Memory B cell (primary cell): ENCODE measurements at places on chromosomes 7 and 10.

GRCh38 chr7:94178230-94178629, 174.1 kb upstream of the BET1 start:
- DNase-seq, result no peak

DNA sequence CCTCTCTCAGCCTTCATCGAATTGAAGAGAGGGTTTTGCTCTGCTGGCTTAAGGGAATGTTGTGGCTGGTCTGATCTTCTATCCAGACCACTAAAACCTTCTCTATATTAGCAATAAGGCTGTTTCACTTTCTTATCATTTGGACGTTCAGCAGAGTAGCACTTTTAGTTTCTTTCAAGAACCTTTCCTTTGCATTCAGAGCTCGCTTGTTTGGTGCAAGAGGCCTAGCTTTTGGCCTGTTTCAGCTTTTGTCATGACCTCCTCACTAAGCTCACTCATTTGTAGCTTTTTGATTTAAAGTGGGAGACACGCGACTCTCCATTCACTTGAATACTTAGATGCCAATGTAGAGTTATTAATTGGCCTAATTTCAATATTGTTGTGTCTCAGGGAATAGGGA, 3.9 kb downstream of the MPP7 start:
- no peak for DNase-seq

GRCh38 chr10:56653289-56653688, 292.2 kb upstream of the ZWINT start:
- DNase-seq, result no peak

DNA sequence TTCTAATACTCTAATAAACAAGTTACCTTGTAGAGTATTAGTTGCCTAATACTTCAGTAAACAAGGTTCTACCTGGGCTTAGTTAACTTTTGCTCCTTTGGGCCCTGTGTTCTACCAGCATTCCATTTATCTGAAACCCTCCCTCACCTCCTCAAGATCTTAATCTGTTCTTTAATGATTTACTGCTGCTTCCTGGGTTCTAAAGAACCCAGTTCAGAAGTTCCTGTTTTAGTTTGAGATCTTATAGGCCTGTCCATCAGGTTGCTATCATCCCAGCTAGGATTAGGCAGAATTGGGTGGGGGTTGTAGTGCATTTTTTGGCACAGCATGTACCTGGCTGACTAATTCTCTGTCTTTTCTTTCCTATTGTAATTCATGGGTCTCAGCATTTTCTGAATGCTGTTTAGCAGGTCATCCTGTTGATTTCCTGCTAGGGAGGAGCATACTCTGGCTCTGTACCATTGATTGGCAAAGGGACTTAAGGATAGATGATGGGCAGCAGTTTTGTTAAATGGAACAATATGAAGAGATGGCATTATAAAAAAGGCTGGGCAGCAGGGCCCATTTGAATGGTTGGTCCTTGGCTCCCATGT, 53.7 kb upstream of the TMEM248 start:
- DNase-seq, result no peak

DNA sequence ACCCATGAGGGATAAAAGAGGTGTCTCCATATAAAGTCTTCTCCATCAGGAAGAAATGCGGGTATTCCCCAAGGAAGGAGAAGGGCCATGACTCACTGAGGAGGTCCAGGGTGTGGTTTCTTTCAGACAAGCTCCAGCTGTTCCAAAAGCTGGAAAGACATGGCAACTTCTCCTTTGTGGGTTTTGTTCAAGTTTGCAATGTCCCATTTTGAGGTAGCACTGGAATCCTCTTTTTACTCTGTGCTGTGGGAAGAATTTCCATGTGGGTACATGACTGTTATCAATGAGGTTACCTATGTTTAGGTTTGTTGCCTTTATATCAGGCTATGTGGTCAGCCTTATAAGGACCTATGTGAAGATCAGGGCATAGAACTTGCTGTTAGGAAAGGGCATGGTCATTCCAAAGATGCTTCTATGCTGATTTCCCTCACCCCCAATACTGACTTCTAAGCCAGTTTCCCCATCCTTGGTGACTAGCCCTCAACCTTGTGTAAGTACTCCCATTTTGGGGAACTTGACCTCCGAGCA, 697.5 kb downstream of the INHBA start:
- DNase-seq, result no peak

DNA sequence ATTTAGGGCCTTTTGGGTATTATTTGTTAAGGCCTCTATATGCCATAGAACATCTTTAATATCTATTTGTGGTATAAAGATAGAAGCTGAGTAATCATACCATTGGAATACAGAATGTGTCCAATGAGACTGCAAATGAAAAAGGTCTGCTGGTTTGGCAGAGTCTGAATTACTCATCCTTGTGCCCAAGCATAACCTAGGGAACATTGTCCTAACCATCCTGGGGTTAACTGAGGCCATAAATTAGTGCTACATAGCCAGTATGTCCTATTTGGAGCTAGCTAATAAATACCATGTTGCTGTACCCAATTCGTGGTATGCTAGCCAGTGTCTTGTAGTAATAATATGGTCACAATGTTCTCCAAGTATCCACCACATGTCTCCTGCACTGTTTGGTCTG, 117.1 kb downstream of the ANKRD26 start:
- no peak for DNase-seq

- DNase-seq, result no peak
Observed at GRCh38 chr10:100157156-100157555, 28.7 kb downstream of the ERLIN1 start.

DNA sequence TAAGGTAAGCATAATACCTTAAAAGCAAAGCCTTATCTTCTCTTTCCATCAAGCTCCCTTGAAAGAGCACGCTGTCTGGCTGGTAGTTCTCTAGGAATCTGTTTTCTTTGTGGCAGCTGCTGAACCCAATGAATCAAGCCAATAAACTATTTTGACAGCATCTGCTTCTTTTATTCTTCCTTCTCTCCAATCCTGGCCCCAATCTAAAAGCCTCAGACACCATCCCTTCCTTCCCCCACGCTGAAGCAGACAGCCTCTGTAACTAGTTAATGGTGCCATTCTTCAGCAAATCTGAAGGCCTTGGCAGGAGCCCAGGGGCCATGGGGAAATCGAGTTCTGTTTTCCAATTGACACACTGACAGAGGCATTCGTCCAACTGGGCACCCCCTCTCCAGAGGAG, 186.6 kb upstream of the LYZL1 start:
- DNase-seq, result no peak

DNA sequence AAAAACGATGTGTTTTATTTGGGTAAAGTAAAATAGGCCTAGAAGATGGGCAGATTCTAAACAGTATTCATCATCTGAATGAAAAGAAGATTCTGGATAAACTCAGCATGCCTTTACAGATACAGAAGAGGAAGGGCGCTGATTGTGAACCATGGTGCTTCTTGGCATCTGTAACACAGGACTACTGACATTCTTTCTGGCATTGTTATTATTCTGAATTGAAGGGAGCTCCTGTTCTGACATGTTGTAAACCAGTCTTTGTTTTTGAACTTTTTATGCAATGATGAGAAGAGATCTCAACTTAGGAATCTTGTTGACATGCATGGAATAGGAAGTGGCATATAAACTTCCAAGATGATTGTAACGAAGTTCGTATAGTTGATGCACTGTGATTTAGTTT, 13.5 kb downstream of the RPA3 start:
- no peak for DNase-seq

- no peak for DNase-seq
Observed at GRCh38 chr10:115827231-115828009, 445.6 kb downstream of the GFRA1 start.

GRCh38 chr10:28382525-28383269, 79.8 kb upstream of the MPP7 start:
- no peak for DNase-seq

DNA sequence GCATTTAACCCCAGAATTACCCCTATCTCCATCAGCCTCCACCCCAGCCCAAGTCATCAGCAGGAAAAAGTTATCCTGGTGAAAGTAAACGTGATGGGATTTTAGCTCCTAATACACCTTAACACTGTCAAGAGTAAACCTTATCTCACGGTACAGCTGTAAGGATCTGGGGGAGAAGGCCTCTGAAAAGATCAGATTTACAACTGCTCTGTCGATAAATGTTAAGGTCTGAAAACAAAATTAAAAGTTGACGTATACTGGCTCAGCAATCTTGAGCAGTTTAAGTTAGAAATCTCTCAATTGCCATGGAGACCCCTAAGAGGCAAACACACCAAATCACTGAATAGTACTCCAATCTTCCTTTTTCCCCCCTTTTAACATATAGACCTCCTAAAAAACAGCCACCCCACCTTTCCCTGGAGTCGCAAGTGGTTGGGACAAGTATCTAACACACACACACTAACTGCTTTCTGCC, 6.1 kb downstream of the SKAP2 start:
- no peak for DNase-seq
